ENCODE measurements at places on chromosomes 1 and 21.
A peak's percentile ranks its signal among the peaks of the same experiment; 100 is the strongest.

- DNase-seq: no peak
Observed at GRCh38 chr1:82377201-82377884, 576.6 kb downstream of the ADGRL2 start.

DNA sequence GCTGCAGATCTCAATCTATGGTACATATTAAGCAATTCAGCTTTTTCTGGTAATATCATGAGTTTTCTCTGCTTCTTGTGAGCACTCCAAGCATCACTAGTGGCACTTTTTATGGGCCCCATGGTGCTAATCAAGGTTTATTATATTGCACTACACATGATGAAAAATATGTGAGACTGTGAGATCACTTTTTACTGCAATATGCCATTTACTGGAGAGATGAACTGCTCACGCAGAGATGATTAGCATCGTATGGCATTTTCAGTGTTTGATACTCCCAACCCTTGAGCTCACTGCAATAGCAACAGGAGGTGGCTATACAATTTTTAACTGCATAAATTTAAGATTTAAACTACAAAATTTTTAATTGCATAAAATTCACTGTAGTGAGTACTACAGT is 8.7 kb upstream of the KCNK1 start:
- DNase-seq: no peak

GRCh38 chr1:43321331-43321891 is 16.2 kb upstream of the MPL start:
- DNase-seq: no peak

GRCh38 chr1:215111916-215112315 is 29.4 kb downstream of the KCNK2 start:
- DNase-seq: no peak

- DNase-seq: peak; percentile 18
Observed at GRCh38 chr1:225554216-225554812, 98.6 kb downstream of the ENAH start.

- DNase-seq: no peak
Observed at GRCh38 chr1:191065771-191066170, 588.1 kb upstream of the BRINP3 start.

GRCh38 chr1:220655509-220655908 is 34.7 kb upstream of the C1orf115 start:
- DNase-seq: no peak

GRCh38 chr21:33348706-33349105 is 23.9 kb downstream of the IFNAR1 start:
- DNase-seq: no peak

DNA sequence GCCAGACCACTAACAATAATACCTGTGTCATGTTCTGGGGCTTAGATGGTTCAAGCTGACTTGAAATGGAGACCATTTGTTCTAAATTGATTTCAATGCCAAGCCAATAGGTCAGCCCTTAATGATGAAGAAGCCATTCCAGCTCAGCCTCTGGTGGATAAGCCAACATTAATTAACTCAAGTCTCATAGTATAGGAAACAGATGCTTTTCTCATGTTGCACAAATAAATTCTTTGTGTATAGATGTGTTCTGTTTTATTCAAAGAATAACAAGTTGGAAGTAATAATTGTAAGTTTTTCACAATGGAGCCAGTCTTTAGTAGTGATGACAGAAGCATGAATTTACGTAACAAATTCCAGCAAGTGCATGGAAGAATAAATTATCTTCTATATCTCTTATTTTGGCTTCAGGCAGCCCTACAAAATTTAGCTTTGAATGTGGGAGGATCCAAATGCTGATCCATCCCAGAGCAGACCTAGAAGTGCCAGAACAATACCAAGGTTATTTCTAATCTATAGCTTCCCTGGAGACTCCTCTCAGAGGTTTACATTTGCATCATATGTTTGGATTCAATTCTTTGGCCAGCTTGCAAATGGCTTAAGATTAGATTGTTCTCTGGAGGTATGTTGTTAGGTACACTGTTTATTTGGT is 42.2 kb upstream of the C1orf105 start:
- no peak for DNase-seq

DNA sequence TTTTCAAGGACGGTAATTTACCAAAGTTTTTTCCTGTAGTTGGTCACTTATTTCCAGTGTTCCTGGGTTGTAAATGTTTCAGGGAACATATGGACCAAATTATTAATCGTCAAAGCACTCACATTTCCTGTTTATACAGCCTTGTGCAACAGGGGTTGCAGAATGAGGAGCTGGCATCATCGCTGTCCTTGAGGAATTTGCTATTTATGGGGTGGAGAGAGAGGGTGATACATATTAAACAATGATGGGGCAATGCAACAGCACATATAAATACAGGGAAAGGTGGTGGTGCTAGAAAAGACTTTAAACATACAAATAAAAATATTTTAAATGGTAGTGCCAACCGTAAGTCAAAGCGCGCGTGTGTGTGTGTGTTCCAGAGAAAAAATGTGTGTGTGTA is 369.8 kb downstream of the NPHP4 start:
- DNase-seq: no peak
